T-helper 2 cell (primary cell): ENCODE measurements at places on chromosomes 2 and 18.
A peak's percentile ranks its signal among the peaks of the same experiment; 100 is the strongest.

DNA sequence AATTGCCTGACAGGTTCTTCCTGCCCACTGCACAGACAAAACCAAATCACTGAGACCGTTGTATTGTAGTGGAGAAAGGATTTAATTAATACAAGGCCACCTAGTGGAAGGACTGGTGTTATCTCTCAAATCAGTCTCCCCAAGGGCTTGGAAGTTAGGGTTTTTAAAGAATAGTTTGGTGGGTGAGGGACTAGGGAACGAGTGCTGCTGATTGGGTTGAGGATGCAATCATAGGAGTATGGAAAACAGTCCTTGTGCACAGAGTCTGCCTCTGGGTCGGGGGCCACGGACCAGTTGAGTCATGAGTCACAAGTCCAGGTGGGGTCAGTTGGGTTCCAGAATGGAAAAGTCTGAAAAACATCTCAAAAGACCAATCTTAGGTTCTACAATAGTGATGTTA is 89.1 kb downstream of the B3GNT2 start:
- DNase-seq = no peak

GRCh38 chr18:40360558-40360957 is 1594.5 kb upstream of the PIK3C3 start:
- DNase-seq = no peak

DNA sequence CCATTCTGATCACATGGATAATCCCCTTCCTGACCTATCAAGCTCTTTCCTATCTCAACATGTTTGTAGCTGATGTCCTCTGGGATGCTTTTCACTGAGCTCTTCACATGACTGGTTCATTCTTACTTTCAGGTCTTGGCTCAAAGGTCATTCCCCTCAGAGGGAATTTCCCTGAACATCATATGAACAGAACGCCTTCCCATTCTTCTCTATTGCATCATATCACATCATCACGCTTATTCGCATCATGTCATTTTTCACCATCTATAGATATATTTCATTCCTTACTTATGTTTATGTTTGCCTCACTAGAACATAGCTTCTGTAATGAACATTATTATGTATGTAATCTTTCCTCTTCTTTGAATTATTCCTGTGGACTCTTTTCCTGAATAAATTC is 178.9 kb upstream of the APCDD1 start:
- no peak for DNase-seq

- no peak for DNase-seq
Observed at GRCh38 chr2:111251711-111252110, 131.0 kb downstream of the BCL2L11 start.

- DNase-seq = no peak
Observed at GRCh38 chr2:99701503-99701902, 211.7 kb upstream of the REV1 start.

DNA sequence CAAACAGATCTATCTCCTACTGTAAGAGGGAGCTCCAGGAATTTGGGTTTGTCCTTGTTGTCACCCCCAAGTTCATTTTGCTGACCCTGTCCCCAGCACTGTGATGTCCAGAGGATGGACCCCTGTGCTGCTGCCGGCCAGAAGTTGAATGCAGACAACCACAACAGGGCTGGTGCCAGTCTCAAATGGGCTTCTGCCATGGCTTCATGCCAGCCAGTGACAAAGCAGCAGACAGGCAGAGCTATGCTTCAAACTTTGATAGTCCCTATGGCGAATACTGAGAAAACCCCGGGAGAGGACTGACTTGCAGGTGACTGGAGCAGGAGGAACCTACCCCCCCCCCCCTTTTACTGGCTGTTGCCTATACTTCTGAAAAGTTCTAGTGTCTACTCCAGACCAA is 3.2 kb downstream of the SMAD7 start:
- DNase-seq = no peak

DNA sequence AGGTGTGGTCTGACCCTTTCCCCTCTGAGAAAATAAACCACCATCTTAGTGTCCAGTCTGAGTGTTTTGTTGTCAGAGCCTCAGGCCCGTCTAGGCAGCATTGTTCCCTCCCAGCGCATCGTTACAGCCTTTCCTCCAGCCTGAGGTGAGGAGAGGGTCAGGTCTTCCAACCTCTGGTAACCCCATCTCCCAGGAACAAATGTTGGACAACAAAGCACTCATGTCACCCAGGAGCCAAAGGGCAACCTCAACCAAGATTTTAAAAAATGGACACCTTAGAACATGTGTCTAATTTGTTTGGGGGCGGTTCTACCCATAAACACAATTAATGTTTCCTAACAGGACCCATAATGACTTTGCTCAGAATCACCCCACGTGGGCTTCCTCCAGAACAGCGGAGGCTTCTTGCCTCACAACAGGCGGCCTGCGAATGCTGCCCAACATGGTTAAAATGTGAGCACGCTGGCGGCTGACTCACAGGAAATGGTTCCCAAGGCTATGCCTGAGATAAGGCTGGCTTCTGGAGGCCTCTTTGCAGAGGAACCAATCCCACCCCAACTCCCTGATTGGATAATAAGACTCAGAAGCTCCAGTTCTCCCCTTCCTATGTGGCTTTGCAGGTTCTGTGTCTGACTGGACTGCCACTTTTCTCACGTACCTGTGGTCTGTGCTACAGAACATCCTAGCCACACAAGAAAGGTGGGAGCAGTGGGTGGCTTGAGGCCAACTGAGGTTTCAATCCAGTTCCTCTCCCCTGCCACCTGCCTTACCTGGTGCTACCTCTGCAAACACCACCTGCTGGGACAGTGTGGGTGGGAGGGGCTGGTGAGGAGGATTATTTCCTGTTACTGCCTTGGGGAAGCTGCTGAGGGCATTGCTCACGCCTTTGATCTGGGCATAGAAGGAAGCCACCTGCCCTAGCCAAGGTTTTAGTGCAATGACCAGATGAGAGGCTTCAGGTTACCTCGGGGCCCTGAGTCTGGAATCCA is 108.8 kb downstream of the B3GNT2 start:
- DNase-seq = no peak

DNA sequence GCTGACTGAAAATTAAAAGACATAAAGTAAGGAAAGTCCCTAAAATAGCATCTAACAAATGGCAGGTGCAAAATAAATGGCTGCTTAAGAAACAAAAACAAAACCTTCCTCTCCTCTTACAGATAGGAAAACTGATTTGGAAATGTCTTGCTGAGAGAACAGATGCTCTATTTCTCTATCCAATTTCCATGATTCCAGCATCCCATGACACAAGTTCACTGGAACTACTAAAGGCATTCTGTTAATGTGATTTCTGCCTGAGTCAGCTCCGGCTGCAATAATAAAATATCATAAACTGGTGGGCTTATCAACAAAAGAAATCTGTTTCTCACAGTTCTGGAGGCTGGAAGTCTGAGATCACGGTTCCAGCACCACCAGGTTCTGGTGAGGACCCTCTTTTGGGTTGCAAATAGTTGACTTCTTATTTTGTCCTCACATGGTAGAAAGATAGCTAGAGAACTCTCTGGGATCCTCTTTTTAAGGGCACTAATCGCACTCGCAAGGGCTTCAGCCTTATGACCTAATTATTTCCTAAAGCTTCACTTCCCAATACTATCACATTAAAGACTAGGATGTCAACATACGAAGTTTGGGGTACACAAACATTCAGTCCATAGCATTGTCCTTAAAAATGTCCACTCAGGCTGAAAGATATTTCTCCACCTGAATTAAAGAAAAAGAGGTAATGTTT is 78.2 kb upstream of the GALNT3 start:
- no peak for DNase-seq

DNA sequence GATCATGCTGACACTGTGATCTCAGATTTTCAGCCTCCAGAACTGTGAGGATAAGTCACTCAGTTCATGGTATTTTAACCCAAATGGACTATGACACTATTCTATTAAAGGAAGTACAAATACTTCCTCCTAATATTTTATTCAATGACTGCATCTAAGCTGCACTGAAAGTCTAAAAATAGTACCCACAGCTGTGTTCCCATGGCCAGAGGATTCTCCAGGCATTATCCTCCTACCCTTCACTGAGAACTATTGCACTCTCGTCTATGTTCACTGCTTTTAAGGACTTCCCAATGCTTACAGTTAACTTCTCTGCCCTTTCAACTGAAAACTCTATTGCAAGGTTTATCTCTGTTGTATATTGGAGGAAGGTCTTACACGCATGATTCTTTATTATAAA is 15.2 kb downstream of the LRATD1 start:
- DNase-seq = no peak

- no peak for DNase-seq
Observed at GRCh38 chr2:231200805-231201474, 2.5 kb downstream of the ARMC9 start.

- no peak for DNase-seq
Observed at GRCh38 chr2:176483476-176483875, 214.2 kb downstream of the MTX2 start.

DNA sequence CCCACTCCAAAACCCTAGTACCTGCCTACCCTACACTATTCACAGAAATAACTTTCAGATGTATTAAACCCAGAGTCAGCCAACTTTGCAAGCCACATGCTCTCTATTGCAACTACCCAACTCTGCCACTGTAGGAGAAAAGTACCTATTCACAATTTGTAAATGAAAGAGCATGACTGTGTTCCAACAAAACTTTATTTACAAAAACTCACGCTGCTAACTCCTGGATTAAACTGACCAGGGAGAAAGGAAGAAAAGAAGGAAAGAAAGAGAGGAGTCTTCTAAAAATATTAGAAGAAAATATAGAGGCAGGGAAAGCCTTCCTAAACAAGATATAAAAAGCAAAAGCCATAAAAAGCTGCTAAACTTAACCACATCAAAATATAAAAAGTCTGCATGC is 24.6 kb downstream of the SLC1A4 start:
- DNase-seq = no peak

GRCh38 chr2:145028101-145028920 is 508.4 kb upstream of the ZEB2 start:
- DNase-seq = no peak

- DNase-seq = no peak
Observed at GRCh38 chr2:33298233-33298632, 178.2 kb upstream of the RASGRP3 start.

GRCh38 chr2:182554950-182555349 is 128.1 kb upstream of the PDE1A start:
- DNase-seq = no peak

GRCh38 chr2:26011990-26012856 is 21.7 kb upstream of the RAB10 start:
- DNase-seq = no peak

DNA sequence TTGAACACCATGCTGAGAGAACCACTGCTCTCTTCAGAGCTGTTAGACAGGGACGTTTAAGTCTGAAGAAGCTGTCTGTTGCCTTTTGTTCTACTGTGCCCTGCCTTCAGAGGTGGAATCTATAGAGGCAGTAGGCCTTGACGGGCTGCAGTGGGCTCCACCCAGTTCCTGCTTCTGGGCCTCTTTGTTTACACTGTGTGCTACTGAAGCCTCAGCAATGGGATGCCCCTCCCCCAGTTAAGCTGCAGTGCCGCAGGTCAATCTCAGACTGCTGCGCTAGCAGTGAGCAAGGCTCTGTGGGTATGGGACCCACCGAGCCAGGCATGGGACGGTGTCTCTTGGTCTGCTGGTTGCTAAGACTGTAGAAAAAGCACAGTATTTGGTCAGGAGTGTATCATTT is 162.3 kb upstream of the NXPH2 start:
- DNase-seq = no peak

DNA sequence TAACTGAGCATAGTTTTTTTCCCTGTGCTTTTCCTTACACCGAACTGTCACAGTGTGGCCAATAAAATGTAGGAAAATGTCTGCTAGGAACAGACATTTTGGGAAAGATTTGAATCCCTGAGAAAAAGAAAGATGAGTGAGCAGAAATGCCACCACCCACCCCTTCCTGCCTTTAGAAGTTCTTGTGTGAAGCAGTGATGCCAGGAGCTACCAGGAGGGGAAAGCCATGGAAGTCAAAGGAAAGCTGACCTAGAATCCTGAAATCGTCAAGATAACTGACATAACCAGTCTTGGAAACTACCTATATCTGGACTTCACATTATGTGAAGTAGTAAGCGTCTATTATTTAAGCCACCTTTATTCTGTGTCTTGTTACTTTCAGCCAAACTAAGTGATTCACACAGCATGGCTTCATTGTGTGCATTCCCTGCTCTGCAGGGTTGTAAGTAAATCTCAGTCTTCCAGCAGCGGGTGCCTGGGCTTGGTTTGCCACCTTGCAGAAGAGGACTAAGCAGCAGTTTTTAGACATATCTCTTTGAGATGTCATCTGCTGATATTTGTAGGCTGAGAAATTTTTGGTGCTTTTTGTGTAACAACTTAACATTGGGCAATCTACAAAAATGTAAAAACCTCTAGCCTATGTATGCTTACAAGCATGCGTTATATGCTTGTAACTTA is 11.2 kb upstream of the SPRED2 start:
- no peak for DNase-seq

GRCh38 chr2:169709331-169709730 is 15.1 kb downstream of the PHOSPHO2 start:
- no peak for DNase-seq

GRCh38 chr2:209974576-209974975 is 27.9 kb upstream of the RPE start:
- no peak for DNase-seq

DNA sequence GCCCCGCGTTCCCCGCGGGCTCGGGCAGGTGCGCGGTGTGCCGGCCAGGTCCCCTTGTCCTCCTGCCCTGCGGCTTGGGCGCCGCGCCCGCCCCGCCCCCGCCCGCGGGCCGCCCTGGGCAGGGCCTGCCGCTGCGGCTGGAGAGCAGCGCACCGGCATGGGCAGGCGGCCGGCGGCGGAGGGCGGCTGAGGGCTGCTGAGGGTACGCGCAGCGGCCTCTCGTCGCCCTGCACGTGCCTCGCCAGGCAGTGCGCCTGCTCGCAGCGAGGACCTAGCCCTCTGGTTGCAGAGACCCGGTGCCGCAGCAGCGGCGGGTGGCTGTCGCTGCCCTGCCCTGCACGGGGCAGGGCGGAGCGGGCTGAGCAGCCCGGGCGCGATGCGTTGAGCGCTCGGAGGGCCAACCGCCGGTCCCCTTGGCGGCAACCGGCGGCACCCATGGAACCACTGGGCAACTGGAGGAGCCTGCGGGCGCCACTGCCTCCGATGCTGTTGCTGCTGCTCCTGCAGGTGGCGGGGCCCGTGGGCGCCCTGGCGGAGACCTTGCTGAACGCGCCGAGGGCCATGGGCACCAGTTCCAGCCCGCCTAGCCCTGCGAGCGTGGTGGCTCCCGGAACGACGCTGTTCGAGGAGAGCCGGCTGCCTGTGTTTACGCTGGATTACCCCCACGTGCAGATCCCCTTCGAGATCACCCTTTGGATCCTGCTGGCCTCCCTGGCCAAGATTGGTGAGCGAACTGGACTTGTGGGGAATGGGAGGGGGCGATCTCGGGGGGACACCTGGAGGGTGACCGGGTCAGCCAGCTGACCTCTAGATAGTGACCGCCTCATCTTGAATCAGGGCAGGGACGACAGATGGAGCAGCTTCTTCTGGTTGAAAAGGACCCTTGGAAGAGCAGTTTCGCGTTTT is at the start of gene SLC9A2:
Gene SLC9A2, plus strand, starts transcription at position 140 of the 906 bp plus-strand sequence. Its CDS starts 296 bp downstream, at position 436.
- peak; percentile 26 for DNase-seq

DNA sequence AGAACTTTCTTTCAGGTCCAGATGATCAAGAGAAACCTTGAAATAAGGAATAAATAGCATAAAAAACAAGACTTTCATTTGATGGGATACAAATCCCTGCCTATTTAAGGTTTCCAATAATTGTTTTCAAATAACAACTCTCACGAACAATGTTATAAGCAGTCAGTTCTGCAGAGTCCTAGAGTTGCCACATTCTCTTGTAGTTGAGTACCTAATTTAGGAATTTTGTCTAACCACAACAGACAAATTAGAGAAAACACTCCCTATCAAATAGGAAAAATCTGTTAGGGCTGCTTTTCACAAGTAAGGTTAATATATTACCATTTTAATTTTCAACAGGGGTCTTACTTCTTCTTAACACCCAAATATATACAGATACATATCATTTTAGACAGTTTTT is 130.1 kb upstream of the CDH20 start:
- no peak for DNase-seq

- no peak for DNase-seq
Observed at GRCh38 chr18:73646772-73647171, 500.9 kb downstream of the FBXO15 start.
